Stimulated activated CD4-positive, alpha-beta T cell treated with anti-CD3 and anti-CD28 coated beads, Interleukin-1b, Interleukin-23, amount 100 ng/mL, for 24 hours (primary cell): ENCODE measurements at places on chromosomes 2 and 18.

- DNase-seq = no peak
Measured at GRCh38 chr18:79778291-79778791, 19.4 kb upstream of the KCNG2 start.

DNA sequence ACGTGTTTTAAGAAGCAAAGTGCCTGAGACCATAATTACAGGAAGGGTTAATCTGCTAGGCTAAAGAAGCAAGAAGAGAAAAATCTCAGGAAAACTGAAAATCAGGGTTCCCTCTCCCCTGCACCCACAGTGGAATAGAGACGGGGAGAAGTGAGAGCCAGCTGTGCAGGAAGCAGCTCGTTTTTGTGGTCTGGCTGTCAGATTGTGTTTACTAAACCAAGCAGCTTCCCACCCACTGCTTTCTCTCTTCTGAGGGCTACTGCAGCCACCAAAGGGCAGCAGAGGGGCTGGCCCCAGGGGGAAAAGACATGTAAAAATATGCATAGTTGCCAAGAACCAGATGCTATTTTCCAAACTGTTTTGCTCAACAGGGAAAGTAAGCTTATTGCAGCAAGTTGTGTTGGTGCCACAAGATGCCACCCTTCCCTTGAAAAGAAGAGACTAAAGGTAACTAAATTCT is 72.6 kb upstream of the THUMPD2 start:
- no peak for DNase-seq

- no peak for DNase-seq
Measured at GRCh38 chr2:216392945-216393840, 19.1 kb upstream of the SMARCAL1 start.

- no peak for DNase-seq
Measured at GRCh38 chr2:105573910-105574655, 170.6 kb upstream of the NCK2 start.

- DNase-seq = no peak
Measured at GRCh38 chr2:222756362-222756831, 84.9 kb downstream of the MOGAT1 start.

DNA sequence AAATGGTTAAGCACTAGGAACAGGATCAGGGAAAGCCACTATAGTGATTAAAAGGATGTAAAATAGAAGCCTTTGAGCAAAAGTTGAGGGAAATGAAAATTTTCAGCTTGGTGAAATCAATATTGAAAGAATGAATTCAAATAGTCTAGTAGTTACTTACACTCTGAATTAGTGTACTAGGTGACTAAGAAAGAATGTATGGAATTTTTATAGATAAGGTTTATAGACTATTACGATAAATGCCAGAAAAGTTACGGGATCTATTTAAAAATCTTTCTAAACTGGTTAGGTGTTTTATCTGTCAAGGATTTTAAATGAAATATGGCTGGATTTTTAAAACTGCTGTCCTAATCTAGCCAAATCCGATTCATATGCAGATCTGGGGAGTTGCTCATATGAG is 208.6 kb downstream of the MYO3B start:
- DNase-seq = no peak

- DNase-seq = no peak
Measured at GRCh38 chr2:144240656-144241339, 279.1 kb downstream of the ZEB2 start.

DNA sequence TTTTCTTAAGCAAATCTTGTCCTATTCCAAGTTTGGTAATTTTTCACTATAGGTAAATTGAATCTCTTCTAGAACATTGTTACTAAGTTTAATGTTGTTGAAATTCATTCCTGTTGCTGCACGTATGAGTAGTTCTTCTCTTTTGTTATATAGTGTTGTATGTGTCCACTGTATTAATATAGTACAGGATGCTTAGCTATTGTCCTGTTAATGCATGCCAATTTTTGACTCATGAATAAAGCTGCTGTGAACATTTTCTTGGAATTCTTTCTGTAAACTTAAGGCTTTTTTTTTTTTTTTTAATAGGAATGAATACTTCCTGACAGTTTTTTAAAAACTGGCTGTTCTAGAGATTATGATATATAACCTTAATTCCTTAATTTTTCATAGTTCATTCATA is 326.9 kb downstream of the SLC4A3 start:
- no peak for DNase-seq

- DNase-seq = peak; percentile 19
Measured at GRCh38 chr18:3447068-3447894, 2.7 kb upstream of the TGIF1 start.

DNA sequence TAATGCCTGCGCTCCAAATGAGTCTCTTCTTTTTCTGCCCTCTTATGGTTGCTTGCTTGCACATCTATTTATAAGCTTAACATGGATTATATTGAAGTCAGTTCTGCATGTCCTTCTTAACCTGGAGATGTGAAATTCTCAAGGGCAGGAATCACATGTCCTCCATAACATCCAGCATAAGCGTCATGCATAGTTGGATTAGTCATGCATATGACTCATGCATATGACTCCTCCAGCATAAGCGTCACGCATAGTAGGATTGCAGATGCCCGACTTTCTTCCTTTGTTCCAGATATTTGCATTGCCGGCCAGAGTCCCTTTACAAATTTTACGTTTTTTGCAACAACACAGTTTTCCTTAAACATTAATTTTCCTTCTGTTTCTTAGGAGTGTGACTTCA is 308.6 kb downstream of the TGIF1 start:
- DNase-seq = no peak

- no peak for DNase-seq
Measured at GRCh38 chr18:28267878-28268625, 91.1 kb upstream of the CDH2 start.

DNA sequence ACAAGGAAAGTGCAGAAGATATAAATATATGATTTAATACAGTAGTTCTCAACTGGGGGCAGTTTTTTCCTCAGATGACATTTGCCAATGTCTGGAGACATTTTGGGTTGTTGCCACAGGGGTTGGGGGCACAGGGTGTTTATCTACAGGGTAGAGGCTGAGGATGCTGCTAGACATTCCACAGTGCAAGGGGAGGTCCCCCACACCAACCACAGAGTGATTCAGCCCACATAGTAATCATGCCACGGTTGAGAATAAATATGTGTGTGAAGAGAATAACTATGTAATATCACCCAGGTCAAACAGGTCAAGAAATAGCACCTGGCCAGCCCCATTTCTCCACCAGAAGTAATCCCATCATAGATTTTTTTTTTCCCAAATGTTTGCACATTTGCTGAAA is 17.9 kb downstream of the DYSF start:
- no peak for DNase-seq

DNA sequence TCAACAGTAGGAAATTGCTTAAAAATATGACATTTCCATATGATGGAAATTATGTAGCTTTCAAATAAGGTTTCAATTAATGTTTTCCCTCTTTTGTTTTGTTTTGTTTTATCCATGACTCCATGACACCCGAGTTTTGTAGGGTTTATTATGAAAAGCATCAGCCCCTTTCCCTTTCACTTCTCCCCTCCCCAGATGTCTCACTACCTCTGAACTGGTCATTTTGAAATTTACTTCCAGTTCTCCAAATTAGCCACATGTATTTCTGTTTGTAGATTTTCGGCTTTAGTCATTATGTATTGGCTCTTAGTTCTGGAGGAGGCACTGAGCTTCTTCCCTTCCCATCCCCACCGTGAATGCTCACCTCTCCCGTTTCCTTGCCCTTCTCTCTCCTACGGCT is 18.6 kb upstream of the VPS4B start:
- DNase-seq = no peak

GRCh38 chr2:183709829-183710228 is 585.6 kb downstream of the NUP35 start:
- no peak for DNase-seq

GRCh38 chr2:98932778-98933343 is 3.2 kb downstream of the CRACDL start:
- no peak for DNase-seq

GRCh38 chr2:32683520-32684086 is 55.8 kb downstream of the TTC27 start:
- DNase-seq = no peak

DNA sequence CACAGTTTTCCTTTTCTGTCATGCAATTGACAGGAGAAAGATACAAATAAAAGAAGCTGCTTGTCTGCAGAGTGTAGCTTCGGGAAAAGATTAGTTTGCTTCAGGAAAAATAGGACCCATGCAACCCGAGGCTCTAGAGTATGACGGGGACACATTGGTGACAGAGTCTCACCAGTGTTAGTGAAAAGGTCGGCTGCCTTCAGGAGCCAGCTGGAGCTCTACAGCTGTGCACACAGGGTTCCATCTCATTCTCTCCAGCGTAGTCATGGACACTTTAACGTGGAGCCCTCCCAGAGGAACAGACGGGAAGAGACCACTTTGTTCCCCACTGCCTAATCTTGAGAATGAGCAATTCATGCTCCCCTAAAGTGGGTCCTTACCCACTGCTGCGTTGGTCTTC is 42.9 kb downstream of the FECH start:
- no peak for DNase-seq

DNA sequence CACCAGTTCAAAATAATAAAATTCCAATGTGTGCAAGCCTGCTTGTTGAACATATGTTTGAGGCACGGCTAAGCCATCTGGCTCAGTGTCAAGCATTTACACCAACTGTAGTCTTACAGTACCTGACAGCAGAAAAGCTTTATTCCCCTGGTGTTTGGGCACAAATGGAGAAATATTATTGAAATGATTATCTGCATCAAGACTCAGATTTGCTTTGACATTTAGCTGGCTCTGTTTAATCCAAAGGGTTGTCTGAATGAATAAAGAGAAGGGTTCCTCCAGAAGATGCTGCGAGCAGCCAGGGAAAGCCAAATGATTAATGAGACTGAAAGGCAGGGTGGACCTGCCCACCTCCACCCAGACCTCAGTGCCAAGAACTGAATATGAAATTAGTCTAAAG is 393.2 kb upstream of the GALNT5 start:
- no peak for DNase-seq

GRCh38 chr2:120522151-120522751 is 176.3 kb downstream of the INHBB start:
- no peak for DNase-seq

DNA sequence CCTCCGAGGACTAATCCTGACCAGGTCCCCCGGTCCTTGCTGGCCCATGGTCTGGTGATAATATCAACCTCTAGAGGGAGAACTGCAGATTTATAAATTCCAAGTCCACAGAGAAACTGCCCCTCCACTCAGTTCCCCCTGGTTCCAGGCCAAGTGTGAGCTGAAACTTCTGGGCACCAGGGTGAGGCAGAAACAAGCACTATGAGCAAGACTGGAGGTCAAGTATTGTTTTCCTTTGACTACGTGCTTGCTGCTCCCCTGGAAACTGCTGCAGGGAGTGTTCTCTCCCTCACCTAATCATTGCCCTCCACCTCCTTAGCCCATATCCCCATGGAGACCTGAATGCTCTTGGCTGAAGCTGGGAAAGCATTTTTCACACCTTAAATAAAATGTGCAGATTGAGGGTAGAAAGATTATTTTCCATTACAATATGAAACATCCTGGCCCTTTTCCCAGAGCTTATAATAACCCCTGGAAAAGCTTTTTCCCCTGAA is 135.2 kb downstream of the RDH14 start:
- no peak for DNase-seq

- no peak for DNase-seq
Measured at GRCh38 chr2:118055512-118056164, 32.6 kb upstream of the INSIG2 start.

GRCh38 chr2:11491348-11491933 is 25.5 kb upstream of the E2F6 start:
- no peak for DNase-seq

DNA sequence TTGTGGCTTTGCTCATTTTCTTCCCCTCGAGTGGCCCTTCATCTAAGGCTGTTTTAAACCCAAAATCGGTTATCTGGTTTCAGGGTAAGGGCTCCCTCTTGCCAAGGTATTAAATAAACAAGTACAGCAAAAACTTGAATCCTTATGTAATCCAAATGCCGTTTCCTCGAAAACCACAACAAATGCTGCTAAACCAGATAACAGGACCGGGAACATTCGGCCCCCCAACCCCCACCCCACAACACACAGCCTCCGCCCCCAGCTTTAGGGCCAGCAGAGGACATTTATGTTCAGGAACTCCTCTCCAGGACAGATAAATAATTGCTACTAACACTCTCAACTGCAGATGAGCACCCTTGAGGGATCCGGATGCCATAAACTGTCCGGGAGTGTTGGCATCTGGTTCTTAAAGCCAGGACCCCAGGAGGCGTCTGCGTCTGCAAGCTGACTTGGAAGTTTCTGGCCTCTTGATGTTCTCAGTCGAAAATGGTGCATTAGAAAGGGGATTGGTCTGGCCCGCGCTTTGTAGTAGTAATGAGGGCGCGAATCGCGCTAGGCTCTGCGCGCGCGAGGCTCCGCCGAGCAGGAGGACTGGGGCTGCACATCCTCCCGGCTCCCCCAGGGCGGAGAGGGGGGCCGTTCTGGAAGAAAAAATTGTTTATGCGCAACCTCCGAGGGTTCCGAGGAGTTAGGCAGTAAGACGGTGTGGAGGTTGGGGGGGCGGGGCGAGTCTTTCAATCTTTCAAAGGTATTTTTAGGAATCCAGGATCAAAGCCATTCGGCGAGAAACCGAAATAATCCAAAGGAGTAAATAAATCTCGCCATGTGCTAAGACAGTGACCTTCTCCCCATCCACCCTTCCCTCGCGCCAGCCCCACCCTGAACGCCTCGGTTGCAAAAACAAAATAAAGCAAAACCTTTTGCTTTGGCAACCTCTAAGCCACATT is 3.9 kb upstream of the ID2 start:
- no peak for DNase-seq

- DNase-seq = no peak
Measured at GRCh38 chr2:144490017-144490416, 29.9 kb downstream of the ZEB2 start.

- DNase-seq = no peak
Measured at GRCh38 chr2:169480079-169480465, 778 bp downstream of the BBS5 start.

DNA sequence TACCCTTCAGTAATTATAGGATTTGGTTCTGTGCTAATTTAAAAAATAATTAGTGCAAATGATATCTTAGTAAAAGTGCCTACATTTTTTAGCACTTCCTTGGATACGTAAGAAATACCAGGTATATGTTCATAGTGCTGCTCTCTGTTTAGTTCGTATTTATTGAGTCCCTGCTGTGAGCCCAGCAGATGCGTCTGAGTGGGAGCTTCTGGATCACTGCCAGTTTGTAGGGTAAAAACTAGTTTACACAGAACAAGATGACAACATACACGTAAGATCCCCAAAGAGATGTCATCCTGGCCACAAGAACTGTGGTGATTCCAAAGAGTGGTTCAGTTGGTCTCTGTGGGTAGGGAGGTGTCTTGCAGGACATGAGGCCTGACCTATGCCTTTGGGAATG is 103.2 kb downstream of the CTIF start:
- no peak for DNase-seq

GRCh38 chr18:10055125-10055750 is 141.4 kb downstream of the VAPA start:
- DNase-seq = no peak

GRCh38 chr18:79387214-79387613 is 8.5 kb upstream of the NFATC1 start:
- no peak for DNase-seq
